Fibroblast of lung (primary cell): ENCODE measurements at places on chromosomes 7 and 10. TPM values are rescaled to one million over a fixed set of nuclear protein-coding genes. Genes with fewer than 3 reads are reported as not detected.
A peak's percentile ranks its signal among the peaks of the same experiment; 100 is the strongest.

CALML5 gene
- not detected in 2 replicates for total RNA-seq

IRF5 gene
- 0.33 TPM in 1 of 2 replicates, not detected in the other for total RNA-seq

COL1A2 gene
- total RNA-seq, result 2,400 and 2,928 TPM in 2 replicates

- DNase-seq, result peak; percentile 72
These were observed 39.5 kb downstream of the NT5C2 start for GRCh38 chr10:103153302-103154197.

DNA sequence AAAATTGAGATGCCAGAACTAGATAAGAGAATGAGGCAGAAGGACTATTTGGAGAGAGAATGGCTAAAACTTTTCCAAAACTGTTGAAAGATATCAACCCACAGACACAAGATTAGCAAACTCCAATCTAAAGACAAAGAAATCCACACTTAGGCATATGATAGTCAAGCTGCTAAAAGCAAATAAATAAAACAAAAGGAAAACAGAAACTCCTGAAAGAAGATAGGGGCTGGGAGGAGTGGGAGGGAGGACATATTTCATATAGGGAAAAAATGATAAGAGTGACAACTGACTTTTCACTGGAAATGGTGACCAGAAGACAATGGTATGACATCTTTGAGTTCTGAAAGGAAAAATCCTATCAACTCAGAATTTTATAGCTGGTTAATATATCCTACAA, 105.4 kb upstream of the ADO start:
- no peak for DNase-seq

GRCh38 chr7:46320956-46321355, 399.9 kb upstream of the IGFBP3 start:
- DNase-seq, result no peak

GRCh38 chr7:28418311-28418710, 6.0 kb downstream of the CREB5 start:
- peak; percentile 31 for DNase-seq

DNA sequence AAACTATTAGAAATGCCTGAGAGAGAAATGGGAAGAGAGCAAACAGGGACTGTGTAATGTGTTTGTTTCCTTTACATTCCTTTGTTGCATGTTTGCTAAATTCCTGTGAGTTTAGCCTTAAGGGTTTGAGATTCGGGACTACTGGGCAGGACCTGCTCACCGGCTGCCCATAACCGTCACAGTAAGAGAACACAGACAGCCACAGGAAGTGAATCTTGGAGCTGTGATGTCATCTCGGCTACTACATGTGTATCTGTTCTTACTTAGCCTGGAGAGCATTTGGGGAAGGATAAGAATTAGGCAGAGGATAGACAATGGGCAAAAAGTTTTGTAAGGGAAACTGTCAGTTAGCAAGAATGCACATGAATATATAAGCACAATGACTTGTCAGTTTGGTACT, 485.1 kb upstream of the KLF6 start:
- peak; percentile 71 for DNase-seq

GRCh38 chr7:81627536-81628287, 142.1 kb downstream of the HGF start:
- peak; percentile 83 for DNase-seq

- no peak for DNase-seq
These were observed 713.1 kb downstream of the GATA3 start for GRCh38 chr10:8767591-8767990.
